ENCODE measurements at places on chromosomes 3 and 15.

- DNase-seq, result no peak
Observed at GRCh38 chr3:157099326-157100095, 60.4 kb downstream of the CCNL1 start.

DNA sequence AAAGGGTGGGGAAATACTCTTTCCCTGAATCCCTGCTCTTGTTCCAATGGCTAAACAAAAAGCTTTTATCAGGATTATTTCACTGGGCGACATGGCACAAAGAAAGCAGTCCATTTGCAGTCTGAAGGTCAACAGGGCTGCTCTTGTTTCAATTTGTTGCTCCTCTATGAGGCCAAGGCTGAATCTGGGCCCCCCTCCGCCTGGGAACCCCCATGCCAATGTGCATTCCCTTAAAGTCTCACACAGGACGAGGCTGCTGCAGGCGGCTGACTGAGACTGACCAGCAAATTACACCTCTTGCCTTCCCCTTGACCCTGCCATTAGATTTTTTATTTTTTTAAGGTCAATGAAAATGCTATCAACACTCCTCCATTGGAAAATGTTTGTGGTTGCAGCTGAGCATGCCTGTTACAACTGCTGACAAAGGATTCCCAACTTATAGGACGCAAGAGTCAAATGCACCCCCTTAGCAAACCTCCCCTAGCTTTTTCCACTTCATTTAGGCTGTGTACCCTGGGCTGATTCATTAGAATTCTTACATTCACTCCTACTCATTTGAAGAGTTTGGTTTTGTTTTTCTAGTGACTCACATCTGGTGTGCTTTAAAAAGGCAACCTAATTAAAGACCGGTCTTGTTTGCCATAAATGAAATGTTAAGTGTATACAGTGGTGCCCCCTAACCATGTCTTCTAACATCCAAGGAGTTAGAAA, 60.8 kb upstream of the ARHGEF3 start:
- peak; percentile 48 for DNase-seq

DNA sequence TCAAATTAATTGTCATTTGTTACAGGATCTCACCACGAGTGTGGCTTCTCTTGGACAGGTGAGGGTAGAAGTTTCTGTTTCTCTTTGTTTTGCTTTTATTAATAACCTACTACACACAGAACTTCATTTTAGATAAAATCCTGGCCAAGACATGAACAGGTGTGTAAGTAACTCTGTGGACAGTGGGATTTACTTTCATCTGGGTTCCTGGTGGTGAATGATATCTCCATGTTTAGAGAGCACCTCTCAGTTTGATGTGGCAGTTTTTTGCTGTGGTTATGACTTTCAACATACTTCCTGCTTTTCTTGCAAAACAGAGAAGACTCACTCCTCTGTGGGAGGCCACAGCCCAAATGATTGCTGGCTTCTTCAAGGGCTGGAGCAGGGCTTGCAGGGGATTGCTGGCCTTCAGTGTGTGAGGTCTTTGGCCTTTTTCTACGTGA, 71.1 kb upstream of the XCR1 start:
- DNase-seq, result no peak

GRCh38 chr3:12252889-12253288, 36.0 kb upstream of the PPARG start:
- DNase-seq, result no peak

DNA sequence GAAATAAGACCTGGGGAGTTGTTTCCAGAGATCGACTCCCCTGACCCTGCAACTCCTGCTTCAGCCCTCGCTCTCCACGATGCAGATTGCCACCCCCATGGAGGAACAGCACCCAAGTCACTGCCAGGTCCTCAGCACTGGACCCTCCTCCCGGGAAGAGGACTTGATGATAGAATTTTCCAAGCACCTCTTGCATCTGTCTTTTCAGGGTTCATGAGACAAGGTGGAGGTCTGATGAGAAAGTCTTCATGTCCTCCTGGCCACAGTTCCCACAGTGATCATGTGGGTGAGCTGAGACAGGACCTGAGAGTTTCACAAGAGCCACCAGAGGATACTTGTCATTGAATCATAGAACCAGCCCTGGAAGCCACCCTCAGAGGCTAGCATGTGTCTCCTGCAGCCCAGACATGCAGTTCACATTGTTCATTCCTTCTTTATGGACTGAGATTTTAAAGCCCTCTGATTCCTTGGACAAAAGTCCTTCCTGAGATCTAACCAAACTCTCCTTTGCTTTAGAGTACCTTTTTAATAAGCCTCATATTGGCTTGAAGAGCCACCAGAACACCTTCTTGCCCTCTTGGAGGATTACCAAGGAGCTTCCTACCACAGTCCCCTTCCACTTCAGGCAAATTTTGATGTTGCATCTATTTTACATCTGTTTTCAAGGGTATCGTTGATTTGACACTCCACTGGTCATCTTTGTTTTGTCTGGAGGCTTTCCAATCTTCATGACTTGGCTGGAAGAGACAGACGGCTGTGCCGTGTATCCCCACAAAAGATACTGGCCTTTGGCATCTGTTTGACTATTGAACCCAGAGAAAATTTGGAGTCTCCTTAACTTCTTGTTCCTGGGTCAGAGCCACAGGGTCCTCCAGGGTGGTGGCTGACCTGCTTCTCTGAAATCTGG, 224.8 kb upstream of the BHLHE40 start:
- DNase-seq, result no peak

DNA sequence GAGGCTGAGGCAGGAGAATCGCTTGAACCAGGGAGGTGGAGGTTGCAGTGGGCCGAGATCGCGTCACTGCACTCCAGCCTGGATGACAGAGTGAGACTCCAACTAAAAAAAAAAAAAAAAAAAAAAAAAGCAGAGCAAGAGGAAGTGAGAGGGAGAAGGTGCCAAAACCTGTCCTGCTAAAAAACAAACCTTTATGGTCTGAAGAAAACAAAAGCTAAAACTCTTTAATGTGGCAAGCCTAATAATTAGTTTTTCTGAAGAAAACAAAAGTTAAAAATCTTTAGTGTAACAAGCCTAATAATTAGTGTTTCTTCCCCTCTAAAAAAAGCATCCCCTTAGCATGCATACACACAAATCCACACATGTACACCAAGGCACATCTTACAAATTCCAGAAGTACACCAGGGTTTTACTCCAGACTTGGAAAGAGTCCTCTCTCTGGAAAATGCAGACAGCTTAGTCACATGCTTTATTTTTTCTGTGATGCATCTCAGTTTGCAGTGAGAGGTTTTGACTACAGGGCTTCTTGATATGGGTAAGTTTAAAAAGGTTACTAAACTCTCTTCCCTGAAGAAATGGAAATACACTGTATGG, 65.9 kb downstream of the HACD2 start:
- DNase-seq, result no peak

- DNase-seq, result no peak
Observed at GRCh38 chr3:186427627-186428281, 65.7 kb upstream of the DGKG start.

- DNase-seq, result no peak
Observed at GRCh38 chr3:32815841-32816438, 1.9 kb upstream of the TRIM71 start.

DNA sequence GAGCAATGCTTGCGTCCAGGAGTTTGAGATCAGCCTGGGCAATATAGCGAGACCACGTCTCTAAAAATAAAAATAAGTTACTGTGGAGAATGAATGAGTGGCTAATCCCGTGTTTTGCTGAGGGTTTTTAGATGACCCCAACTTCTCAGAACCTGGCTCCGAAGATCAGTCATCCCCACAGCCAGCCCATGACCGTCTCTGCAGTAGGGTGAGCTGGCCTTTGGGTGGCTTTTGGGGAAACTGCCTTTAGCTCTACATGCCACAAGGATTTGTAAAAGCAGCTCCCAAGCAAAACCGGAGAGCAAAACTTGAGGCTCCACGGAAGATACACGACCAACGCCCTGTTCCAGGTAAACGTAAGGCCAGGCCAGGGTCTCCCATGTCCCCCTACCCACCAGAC, 39.2 kb upstream of the TFRC start:
- DNase-seq, result no peak

GRCh38 chr3:181555681-181556080, 156.0 kb upstream of the SOX2 start:
- no peak for DNase-seq

GRCh38 chr3:52305926-52306325, 10.2 kb upstream of the DNAH1 start:
- DNase-seq, result no peak

DNA sequence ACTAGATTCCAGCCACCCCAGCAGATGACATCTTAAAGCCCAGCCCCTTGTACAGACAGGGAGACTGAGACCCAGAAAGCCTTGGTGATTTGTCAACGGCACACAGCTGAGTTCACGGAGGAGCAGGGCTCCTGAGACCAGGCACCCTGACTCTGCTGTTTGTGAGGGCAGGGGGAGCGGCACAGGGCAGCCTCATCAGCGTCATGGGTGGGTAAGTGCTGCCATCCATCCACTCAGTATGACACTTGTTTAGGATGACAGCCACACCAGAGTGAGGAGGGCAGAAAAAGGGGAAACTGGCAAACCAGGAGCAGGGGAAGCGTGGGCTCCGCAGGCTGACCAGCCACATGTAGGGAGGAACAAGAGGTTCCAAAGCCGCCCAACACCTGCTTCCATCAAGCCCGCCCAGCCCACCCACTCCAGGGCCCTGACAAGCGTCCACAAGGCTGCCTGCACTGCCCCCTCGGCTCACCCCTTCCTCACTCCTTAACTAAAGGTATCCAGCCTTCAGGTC, 19.9 kb downstream of the RBPMS2 start:
- no peak for DNase-seq

DNA sequence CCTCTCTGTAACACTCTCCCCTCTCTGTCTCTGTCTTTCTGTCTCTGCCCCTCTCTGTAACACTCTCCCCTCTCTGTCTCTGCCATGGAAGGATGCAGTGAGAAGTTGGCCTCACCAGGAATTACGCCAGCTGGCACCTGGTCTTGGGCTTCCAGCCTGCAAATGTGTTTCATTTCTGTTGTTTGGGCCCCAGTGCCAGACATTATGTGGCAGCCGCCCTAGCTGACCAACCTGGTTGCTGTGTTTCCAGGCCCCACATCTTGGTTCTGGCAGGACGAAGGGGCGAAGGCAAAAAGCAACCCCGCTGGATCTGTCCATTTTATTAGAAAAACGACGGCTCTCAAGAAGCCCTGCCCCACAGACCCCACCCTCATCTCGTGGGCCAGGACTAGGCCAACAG, 5.2 kb upstream of the ZXDC start:
- no peak for DNase-seq

DNA sequence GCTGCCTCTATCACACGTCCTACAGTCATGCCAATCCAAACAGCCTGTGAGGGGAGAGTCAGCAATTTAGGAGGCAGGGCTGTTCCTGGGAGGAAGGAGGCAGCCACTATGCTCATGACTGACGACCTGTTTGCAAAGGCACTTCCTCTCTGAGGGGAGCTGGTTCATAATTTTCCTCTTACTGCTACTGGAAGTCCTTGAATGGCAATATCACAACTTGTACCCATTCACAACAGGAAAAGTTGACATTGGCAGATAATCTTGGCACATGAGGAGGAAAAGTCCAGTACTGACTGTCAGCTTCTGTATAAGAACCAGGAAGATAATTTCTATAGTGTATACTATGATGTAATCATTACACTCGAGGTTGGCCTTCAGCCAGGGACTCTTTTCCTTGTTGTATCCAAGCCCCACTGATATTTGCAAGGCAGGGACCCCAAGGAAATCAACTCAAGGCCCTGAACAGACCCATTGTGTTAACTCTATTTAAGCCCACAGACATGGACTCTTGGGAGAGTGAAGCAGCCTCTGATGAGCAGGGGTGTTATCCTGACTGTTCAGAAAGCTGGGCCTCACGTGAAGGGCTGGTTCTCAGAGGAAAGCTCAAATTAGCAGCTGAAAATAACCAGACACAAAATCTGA, 267.3 kb upstream of the ADAMTS9 start:
- DNase-seq, result no peak

- no peak for DNase-seq
Observed at GRCh38 chr3:105798381-105798934, 70.4 kb downstream of the CBLB start.

DNA sequence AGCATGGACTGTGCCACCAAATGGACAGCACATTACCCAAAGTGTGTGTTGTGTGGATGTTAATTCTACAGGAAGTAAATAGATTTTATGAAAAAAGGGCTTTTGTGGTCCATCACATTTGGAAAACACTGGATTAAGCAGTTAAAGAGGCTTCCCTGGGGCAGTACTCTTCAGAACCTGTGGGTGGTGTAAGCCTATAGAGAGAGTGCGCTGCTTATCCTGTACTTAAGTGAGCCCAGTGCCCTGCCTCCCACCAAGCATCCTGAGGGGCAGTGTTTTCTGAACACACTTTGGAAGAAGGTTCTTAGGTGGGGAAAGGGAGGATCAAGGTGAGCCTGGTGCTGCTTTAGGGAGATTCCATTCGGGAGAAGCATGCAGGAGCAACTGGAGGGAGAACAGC, 10.9 kb downstream of the TTLL3 start:
- DNase-seq, result no peak

DNA sequence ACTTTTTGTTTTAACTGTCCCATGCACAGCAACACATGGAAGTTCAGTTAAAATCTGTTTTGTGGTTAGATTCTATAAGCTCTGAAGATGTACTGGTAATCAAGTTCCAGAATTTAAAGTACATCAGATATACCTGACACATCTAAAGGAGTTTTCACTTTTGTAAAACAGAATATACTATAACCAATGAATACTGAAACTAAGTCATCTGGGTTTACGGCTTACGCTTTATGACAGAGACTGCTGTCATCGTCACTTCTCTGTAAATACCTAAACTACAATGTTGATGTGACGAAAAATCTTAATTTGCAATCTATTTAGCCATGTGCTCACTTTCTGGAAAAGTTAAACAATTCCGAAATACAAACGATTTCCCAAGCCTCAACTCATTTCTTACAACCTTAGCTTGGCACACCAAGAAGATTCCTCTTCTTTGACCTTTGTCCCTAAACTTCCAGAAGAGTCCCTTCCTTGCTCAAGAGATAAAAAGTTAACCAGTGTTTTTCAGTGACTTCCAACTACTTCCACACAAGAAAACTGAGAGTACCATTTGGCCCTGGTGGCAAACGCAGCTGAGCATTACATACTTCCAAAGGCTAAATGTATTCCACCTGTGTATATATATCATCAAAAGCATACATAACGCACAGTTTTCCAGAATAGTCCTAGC, 56.8 kb upstream of the NEK10 start:
- no peak for DNase-seq

DNA sequence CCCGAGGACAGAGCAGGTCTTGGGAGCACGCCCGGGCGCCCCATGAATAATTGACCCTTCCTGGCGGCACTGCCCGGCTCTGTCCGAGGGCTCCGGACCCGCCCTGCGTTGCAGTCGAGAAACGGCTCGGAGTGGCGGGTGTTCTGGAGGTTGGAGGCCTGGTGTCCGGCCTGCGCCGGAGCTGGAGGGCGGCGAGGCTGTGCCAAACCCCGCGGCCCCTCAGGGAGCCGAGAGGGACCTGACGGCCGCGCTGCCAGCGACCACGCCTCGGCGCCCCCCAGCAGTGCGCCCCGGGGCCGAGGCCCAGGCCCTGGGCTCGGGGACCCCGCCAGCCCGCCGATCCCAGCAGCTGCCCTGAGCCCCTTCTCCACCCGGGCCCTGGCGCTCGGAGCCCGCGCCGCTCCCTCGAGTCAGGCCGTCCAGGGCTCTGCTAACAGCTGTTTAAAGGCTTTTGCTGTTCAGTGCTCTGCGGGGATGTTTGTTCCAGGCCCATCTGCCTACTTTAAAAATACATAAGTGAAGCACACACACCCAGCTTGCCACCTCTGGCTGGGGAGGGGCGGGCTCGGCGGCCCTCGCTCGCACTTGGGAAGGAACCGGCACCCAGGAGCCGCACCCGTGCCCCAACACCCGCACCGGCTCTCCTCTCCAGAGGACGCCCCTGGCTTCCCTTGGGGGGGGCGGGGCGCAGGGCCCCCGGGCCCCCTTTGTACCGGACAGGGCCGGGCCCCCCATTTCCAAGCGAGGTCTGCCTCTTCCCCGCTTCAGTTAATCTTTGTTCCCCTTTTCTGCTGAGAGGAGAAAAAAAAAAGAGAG, 730 bp upstream of the ZNF710 start:
- no peak for DNase-seq

All from stimulated activated CD4-positive, alpha-beta T cell treated with anti-CD3 and anti-CD28 coated beads, Interleukin-4, amount 100 ng/mL, for 4 hours (primary cell).